ENCODE measurements at places on chromosomes 13 and 19.

DNA sequence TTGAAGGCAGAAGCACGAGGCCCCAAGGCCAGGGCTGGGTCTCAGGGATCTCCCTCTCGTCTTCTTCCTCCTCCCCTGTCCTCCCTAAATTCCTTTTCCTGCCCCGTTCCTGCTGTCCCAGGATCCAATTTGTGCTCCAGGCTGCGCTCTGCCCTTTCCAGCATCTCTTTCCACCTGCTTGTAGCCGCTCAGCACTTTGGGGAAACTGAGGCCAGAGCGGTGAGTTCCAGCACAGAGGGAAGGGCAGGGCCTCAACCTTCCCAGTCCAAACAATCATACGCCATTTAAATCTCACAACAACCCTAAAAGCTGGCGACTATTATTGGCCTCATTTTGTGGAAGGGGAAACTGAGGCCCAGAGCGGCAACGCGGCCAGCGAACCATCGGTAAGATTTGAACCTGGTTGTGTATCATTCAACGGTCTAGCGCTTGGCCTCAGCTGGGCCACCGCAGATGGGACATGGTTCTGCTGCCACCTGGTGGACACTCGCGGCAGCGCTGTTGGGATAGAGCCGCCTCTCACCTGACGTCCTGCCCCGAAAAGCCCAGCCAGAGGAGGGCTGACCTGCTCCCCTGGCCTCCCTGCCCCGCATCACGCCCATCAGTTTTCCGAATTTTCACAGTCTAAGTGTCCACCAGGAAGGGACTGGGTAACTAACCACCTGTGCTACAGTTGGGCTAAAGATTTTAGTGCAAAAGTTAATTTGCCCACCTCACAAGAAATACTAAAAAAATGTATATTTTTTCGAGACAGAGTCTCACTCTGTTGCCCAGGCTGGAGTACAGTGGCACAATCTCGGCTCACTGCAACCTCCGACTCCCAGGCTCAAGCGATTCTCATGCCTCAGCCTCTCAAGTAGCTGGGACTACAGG is 4.2 kb upstream of the RPL18A start:
- DNase-seq: peak; percentile 76

DNA sequence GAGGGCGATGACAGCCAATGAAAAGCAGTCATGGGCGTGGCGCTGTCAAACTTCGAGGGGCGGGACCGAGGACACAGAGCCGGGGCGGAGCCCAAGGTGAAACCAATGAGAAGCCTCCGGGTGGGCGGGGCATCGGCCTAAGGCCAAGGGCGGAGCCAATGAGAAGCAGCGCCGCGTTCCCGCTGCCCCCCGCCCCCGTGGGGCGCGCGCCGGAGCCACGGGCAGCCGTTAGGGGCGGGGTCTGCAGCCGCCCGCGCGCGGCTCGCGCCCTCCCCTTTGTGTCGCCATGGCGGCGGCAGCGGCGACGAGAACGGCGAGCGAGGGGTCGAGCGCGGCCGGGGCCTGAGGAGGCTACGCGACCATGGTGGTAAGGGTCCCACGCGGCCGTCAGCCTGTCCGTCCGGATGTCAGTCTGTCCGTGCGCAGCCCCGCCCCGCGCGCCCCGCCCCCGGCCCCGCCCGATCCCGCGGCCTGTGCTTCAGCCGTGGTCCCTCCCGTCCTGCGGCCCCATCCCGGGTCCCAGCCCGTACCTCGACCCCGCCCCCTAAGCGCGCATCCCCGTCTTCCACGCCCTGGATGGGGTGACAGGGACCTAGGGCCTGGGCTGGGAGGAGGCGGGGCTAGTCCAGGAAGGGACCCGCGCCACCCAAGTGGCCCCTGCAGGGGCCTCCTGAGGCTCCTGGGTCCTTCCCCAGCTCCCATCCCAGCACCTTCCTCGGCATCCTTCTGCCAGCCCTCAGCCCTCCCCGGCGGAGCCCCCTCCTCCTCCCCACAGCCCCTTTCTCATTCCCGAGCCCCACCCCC is at the start of gene ARHGAP33:
TSS of gene ARHGAP33 (plus strand) at position 267 of the 804 bp plus-strand sequence. CDS start at position 362, 95 bp downstream.
- DNase-seq: peak; percentile 97

DNA sequence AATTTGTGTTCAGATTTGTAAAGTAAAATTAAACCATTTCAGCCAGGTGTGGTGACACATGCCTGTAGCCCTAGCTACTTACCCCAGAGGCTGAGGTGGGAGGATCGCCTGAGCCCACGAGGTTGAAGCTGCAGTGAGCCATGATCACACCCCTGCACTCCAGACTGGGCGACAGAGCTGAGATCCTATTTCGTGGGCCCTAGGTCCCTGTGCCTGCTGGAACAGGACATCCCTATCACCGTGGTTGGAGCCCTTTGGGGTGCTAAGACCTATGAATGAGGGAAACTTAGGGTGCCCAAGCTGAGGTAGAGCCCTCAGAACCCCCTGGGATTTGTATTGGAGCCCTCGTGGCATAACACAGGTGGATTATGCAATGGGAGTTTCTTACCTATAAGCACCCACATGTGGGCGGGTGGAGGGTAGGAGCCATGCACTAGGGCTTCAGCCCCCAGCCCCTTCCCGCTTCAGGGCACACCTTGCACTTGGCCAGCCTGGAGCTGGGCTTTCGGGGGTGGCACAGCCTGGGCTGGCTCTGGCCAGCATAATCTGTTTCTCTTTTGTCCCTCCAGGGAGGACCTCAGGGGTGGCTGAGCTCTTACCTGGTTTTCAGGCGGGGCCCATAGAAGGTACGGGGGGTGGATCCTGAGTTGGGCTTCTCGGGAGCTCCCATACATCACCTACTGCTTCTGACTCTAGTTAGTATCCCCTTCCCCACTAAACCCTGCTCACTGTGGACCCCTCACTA is 7.2 kb upstream of the USF2 start:
- no peak for DNase-seq

DNA sequence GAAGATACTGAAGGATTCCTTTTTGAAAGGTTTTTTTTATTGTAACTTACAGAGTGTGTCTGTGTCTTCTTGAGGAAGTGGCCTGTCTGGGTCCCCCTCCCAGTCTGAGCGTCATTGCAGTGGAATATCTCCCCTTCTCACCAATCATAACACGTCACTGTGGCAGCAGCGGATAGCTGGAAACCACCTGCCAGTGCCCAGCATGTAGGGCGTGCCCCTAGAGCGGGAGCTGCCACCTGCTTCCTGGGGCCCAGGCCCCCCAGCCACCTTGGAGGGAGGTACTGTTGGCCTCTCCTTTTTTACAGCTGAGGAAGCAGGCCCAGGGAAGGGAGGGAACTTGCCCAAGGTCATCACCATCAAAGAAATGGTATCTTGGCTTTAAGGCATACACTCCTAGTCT is 4.6 kb upstream of the DNM2 start:
- DNase-seq: no peak

DNA sequence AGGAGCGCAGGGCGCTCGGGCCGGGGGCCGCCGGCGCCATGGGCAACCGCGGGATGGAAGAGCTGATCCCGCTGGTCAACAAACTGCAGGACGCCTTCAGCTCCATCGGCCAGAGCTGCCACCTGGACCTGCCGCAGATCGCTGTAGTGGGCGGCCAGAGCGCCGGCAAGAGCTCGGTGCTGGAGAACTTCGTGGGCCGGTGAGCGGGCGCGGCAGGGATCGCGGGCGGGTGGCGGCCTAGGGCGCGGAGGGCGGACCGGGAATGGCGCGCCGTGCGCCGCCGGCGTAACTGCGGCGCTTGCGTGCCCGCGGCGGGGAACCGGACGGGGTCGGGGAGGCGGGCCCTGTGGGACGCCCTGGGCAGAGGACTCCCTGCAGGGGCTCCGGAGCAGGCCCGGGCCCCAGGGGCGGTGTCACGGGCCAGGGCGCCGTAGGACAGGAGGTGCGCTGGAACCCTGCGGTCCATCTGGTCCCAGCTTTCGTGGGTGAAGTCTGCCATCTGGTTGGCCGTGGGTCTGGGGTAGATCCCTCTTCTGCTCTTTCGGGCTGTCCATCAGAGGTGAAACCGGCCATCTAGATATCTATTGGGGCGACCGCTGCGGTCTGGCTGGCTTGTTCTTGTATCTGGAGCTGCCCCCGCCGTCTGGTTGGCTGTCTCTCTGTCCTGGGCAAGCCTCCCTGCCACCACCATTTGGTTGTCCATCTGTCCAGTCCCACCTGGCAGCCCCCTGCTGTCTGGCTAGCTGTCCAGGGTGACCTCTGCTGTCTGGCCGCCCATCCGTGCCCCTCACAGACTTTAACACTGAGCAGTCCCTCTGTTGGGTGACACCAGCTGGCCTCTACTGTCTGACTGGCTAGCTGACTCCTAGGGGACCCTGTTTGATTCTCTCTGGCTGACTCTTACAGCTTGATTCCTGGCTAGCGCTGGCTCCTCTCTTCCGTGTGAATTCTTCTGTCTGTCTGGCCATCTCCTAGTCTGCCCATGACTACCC is 622 bp downstream of the DNM2 start:
- no peak for DNase-seq

DNA sequence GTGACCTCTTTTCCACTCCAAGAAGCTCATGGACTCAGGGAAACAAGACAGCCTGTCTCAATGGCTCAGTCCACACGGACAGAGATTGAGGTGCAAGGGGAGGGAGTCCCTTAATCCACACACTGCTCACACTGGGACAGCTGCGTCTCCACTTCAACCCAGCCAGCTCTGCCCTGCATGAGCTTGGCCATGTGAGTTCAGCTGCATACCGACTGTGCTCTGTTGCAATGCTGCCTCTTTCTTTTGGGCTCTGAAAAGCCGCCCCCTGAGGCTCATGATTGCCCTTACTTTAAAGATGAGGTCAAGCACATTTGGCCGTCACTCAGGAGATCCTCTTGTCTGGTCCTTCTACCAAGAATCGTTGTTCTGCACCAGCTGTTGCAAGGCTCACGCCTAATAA is 64.8 kb upstream of the KCTD15 start:
- no peak for DNase-seq

DNA sequence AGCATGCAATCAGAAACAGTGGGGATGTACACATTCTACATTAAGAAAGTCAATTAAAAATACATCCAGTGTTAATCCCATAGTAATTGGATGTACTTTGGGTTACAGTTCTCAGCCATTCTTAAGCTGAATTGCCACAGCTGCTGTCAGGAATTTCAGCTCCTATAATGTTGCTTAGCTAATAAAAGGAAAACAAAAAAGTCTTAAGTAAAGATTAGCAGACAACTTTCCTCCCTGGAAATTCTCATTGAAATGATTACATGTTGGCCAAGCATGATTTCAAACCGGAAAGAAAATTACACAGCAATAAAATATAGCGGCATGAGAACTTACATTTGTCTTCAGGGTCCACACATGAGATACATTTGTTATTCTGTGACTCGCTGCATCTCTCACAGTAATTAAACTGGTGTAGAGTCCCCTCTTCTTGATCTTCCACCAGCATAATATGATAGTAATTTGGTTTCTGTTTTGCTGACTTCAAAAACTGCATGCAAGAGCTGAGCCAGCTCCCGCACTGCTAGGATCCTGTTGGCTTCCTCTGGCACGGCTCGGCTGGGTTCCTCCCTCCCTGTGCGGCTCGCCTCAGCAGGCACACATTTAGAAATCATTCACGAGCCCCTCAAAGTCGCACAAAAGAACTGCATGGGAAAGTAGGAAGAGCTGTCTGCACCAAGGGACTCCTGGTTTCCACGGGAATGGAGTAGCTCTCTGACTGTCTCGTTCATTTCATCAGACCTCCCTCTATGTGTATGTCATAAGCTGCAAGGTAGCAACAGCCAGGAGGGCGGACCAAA is at the start of gene HTR2A:
TSS of gene HTR2A (minus strand) at position 713 of the 797 bp plus-strand sequence. CDS start 1,147 bp downstream, outside the sequence.
- DNase-seq: no peak

DNA sequence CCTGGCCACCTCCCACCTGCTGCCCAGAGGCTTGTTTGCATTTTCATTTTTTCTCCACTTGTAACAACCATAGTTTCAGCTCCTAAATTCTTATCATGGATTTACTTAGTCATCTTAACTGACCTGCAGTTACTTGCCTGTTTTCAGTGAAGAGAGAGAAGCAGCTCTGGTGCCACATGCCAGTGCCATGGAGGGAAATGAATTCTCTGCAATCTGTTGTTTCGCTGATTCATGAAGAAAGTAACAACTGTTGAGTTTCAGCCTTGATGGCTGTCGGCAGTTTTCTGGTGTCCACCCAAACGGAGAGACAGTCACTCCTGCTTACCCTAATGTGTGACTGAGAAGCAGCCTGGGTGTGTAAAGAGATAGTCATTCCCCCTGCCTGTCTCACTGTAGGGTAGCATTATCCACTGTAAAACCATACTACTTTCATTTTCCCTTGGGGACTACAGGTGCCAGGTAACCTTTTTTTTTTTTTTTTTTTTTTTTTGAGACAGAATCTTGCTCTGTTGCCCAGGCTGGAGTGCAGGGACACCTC is 116.1 kb downstream of the DNAJC3 start:
- DNase-seq: no peak

- no peak for DNase-seq
Observed at GRCh38 chr19:52739576-52739975, 4.7 kb upstream of the ZNF611 start.

GRCh38 chr13:28250542-28250941 is 112.2 kb downstream of the PAN3 start:
- DNase-seq: no peak

GRCh38 chr13:70391678-70392077 is 283.4 kb upstream of the KLHL1 start:
- DNase-seq: no peak

GRCh38 chr19:48630296-48631063 is 6.7 kb downstream of the DBP start:
- DNase-seq: no peak

GRCh38 chr19:33813391-33814101 is 16.9 kb downstream of the KCTD15 start:
- DNase-seq: no peak

DNA sequence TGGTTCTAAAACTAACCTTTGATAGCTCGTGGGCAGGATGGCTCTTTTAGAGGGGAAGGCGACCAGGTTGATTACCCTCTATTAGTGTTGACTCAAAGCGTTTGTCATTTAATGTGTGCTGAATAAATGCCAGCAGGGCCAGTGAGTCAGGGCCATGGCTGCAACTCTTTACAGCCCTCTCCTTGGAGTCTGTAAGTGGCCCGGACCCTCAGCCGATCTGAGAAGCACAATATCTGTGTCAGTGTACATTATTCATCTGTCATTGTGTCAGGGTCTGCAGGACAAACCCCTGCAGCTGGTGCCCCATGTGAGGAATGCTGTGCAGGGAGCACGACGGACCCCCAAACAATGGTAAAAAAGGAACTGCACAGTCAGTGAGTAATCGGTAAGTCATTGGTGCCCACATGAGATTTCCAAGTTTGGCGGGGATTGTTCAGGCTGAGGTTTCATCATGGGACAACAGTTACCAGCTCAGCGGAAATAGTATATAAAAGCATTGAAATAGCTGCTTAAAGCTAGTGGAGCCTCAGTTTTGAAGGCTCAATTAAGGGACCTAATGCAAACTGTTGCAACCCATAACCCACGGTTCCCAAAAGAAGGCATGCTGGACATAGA is 139.1 kb downstream of the ZNF675 start:
- no peak for DNase-seq

GRCh38 chr13:88026241-88026640 is 355.1 kb downstream of the SLITRK5 start:
- no peak for DNase-seq

Measured in stimulated activated CD4-positive, alpha-beta T cell treated with anti-CD3 and anti-CD28 coated beads, Interleukin-1b, Interleukin-23, amount 100 ng/mL, for 1 hour (primary cell).